HL-60 (cell line): ENCODE measurements at places on chromosomes 12 and 14.

GRCh38 chr12:110560048-110560447 is 23.1 kb downstream of the PPTC7 start:
- DNase-seq = no peak

DNA sequence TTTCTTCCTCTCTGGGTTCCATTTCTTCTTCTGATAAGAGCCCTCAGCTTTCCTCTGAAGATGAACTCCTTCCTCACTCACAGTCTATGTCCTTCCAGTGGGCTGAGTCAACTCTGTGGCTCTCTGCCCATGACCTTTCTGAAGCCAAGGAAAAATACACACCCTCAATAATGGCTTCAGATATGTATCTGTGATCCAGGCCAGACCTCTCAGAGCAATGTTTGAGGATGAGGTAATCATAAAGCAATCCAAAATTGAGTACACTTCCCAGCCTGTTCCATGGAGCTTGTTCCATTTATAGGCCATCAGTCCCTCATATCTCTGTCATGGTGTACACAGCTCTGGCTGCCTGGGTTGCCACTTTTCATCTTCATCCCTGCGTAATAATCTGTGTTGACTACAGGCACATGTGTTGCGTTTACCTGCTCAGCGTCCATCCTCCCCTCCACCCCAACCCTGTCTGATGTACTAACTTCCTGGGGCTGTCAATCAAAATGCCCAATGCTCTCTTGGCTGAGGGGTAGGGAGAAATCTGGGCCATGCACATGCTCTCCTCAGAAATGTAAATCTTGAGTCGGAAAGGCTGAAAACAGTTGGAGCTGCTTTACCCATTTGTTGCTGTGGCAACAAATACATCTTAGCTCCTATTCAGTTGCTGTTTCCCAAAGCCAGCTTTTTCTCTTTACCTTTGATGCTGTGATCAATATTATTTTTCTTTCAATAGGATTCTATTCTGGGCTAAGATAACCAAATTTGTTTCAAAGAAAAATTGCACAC is 377.8 kb upstream of the TMEM132C start:
- no peak for DNase-seq

- DNase-seq = no peak
Measured at GRCh38 chr12:67042697-67043131, 226.4 kb upstream of the CAND1 start.

GRCh38 chr12:85626784-85627171 is 209.4 kb downstream of the RASSF9 start:
- DNase-seq = no peak
